ENCODE measurements at places on chromosomes 1 and 21.

GRCh38 chr1:174740249-174740968, 259.3 kb upstream of the CACYBP start:
- DNase-seq, result no peak

DNA sequence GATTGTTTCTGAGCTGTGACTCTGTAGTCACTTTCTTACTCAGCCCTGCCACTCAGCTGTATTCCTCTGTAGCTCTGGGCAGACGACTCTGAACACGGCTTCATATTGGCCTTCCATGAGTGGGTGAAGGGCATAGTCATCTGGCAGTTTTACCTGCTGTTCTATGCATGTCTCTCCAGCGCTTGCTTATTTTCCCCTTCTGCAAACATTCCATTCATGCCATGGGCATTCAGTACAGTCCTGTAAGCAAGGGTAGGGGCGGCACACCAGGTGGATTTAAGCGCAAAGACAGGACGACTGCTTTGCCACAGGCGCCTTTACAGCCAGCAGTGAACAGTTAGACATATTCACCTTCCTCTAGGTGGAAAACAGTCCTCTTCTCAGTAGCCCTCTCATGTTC, 4.4 kb upstream of the WDR26 start:
- DNase-seq, result no peak

GRCh38 chr1:153763365-153764225, 11.6 kb upstream of the SLC27A3 start:
- DNase-seq, result no peak

DNA sequence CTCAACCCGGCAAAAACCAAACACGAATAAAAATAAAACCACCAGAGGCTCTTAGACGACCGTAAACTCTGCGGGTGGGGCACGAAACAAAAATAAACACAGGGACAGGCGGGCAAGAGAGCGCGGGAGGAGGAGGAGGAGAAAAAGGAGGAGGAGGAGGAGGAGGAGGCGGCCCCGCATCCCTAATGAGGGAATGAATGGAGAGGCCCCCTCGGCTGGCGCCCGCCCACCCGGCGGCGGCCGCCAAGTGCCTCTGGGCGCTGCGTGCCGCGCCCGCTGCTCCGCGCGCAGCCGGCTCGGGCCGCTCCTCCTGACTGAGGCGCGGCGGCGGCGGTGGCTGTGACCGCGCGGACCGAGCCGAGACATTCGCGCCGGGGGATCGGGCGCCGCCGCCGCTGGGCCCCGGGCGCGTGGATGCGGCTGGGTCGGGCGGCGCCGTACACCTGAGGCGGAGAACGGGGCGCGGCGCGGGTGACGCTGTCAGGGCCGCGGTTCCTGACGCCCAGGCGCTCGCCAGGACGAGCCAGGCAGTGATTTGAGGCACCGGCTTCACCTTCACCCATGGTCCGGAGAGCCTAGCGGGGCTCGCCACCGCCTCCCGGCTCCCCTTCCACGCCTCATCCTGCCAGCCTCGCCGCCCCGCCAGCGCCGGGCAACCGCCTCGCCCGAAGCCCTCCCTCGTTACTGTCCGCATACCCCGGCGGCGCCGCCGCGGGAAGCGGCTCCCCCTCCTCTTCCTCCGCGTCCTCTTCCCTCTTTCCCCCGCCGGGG, at the start of gene MARK1:
TSS of gene MARK1 (plus strand) at position 229 of the 771 bp plus-strand sequence. CDS start 687 bp downstream, outside the sequence.
- no peak for DNase-seq

GRCh38 chr1:109140392-109140791, 26.5 kb downstream of the ELAPOR1 start:
- no peak for DNase-seq

DNA sequence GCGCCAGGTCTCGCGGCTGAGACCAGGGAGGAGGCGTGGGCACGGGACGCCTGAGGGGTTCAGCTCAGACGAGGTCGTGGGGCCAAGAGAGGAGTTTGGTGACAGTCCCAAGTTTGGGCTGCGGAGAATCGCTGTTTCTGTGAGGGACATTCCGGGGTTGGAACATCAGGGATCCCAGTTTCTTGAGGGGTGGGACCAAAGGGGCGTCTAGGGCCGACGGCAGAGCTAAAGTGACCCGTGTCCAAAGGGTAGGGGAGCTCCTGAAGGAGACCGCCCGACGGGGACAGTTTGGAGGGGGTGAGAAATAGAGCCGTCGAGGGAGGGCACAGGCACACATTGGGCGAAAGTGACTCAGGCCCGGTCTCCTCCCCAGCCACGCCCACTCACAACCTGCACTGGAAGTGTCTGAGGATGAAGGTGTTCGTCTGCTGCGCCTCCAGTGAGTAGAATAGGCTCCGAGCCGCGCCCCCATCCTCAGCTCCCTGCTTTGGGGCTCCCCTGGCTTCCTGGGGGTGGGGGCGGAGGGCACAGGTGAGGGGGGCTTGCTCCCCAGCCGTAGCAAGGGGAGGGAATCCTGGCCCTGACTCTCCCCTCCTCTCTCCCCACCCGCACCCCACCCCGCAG, 7.0 kb downstream of the EFNA3 start:
- DNase-seq, result no peak

DNA sequence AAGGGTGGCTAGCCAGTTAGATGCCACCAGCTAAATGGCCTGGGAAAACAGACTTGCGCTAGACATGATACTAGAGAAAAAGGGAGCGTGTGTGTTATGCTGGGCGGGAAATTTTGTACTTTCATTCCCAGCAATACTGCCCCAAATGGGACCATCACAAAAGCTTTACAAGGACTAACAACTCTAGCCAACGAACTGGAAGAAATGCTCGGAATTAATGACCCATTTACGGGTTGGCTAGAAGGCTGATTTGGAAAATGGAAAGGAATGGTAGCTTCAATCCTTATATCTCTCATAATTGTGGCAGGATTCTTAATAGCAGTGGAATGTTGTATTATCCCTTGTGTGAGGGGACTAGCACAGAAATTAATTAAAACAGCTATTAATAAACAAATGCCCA, 27.9 kb upstream of the ZNF496 start:
- no peak for DNase-seq

- no peak for DNase-seq
Measured at GRCh38 chr1:37726751-37727585, 34.7 kb downstream of the CDCA8 start.

- no peak for DNase-seq
Measured at GRCh38 chr1:215923129-215923824, 356.2 kb downstream of the KCTD3 start.

DNA sequence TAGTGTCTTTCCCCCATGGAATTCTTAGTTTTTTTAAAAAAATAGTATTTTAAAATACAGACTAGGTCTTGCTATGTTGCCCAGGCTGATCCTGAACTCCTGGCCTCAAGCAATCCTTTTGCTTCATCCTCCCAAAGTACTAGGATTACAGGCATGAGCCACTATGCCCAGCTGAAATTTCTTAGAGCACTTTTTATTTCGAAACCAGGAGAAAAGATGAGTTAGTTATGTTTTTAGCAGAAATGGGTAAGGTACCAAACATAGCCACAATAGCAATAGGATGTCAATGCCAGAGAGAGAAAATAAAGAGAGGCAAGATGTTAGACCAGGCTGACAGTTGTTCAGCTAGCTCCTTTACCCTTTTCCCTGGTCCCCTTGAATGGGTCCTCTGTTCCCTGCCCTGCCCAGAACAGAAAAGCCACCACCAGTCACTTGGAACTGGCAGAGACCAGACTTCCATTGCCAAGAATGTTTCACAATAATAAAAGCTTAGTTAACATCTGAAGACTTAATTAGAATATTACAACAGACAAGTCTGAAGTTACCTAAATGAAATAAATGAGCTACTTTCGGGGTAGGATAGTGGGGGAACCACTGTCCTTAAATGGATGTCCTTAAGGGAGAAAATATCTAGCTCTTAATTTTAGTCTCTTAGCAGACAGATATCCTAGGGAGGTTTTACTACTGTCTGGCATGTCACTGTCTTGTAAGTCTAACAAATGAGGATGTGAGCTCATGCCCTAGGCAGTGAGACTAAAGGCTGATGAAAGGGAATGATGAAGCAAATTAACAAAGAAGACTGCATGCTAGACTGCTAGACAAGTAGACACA, 54.3 kb downstream of the ABL2 start:
- DNase-seq, result no peak

- no peak for DNase-seq
Measured at GRCh38 chr1:200845360-200845759, 27.4 kb upstream of the GPR25 start.

DNA sequence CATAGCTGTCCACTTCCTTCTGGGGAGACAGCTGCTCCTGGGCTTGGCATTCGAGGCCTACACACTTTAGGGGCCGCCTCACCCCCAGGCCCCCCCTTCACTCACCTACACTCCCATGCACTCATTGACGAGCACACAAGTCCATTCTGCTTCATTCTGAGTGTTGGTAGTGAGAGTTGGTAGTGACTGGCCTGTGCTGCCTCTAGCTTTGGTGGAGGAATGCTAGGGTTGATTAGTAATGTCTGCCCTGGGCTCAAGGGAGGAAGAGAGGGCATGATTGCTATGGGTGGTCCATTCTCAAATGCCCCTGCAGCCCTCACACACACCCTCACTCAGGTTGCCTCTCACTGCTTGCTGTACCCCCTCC, 30.4 kb downstream of the TRIM11 start:
- no peak for DNase-seq

- DNase-seq, result no peak
Measured at GRCh38 chr1:216705676-216706075, 17.6 kb downstream of the ESRRG start.

DNA sequence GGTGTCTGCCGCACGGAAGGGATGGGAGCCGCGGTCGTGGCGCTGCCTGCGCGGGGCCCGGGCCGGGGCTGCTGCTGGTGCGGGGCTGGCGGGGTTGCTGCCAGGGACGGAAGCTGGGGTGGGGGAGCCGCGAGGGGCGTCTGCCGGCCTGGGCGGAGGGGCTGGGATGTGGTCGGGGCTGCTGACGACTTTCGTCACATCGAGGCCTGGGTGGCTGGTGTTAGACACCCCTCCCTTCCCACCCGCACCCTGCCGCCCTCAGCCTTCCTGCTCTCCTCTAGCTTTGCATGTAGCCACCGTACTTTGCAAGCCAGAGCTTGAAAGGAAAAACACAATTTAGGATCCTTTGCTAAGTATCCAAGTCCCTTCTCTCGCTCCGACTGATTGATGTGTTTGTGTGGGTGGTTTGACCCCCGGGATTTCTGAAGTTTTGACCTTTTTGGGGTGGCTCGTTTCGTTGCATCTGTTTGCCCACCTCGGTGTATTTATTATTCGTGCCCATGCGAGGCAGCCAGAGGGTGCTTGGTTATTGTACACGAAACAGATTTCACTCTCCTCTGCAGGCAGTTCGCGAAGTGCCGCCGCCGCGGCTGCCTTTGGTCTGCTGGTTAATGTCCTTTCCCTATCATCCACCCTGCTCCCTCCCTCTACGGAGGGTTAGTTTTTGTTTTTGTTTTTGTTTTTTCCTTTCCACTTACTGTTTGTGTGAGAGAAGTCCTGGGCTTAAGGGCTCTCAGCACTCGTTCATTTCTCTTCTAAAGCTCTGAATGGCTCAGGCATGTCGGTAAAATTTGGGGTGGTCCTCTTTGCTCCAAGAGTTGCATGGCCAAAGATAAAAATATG, 868 bp downstream of the C1orf21 start:
- DNase-seq, result no peak

- DNase-seq, result no peak
Measured at GRCh38 chr21:44984792-44985440, 45.1 kb downstream of the SLX9 start.

DNA sequence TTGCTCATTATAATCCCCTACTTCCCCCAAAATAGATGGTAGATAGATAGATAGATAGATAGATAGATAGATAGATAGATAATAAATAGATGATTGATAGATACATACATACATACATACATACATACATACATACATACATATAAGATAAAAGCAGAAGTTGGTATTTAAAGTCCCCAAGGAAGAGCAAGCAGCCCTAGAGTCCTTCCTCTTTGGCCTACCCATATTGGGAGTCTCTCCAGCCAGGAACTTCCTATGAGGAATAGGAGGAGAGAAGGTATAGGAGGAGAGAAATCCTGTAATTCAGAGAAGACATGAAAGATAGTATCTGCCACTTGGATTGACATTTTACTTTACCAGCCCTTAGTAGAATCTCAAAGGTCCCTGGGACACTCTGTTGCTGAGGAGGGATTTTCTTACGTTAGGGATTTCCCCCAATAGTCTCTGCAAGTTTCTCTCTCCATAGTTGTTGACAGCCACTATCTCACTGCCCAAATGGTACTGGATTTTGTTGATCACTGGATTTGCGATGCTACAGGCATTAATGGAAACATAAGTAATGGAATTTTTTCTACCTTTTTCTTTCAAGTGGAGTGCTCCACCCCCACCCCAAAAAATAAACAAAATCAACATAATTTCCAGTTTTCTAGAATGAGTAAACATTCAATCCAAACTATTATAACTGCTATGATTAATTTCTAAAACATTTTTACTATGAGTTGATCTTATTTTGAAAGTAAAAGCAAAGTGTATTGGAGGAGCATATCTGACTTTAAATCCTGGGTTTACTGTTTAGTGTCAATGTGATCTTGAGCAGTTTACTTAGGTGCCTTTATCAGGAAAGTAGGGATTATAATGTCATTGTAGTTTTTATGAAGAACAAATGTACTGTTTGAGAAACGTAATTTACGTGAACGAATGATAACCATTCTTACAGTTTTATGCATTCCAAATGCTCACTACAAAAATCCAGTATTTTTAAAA, 93.2 kb upstream of the TNFSF4 start:
- no peak for DNase-seq

DNA sequence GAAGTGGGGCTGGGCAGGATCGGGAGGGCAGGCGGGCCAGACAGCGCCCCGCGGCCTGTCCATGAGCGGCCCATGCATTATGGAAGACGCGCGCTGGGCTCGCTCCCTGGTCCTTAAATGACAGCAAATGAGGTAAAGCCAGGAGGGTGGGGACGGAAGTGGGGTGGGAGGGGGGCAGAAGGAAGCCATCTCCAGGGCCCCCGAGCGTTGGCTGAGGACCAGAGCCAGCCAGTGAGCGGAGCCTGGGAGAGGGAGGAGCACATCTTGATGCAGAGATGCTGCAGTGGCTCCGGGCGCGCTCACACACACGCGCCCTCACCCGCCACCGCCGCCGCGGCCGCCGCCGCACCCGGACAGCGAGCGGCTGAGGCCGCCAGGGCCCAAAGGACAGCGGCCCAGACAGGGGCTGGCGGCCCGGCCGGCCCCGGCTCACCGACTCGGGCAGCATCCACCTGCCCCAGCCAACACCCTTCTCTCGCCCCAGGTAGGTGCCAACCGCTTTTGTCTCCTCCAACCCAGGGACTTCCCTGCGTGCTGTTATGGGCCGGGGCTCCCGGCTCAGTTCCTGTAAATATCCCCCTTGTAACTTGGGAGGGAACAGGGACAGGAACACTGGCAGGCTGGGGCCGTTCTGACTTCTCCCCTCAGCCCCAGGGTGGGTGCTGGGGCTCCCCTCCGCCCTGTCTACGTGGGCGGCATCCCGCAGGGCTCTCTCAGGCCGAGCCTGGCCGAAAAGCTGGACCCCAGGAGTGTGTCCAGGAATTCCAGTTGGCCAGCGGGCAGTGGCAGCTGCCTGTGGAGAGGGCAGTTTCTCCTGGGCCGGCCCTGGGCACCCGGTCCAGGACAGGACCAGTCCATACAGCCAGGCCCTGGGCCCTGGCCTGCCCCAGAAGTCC, at the start of gene CNTN2:
TSS of gene CNTN2 (plus strand) at position 302 of the 896 bp plus-strand sequence. CDS start 9,974 bp downstream, outside the sequence.
- no peak for DNase-seq

All from SW 1271 (cell line).